Esophagus squamous epithelium (tissue), 5 donors: ENCODE measurements at places on chromosomes 12 and 14.
A peak's percentile ranks its signal among the peaks of the same experiment; 100 is the strongest.

GRCh38 chr14:105414456-105415371, 4.9 kb upstream of the MTA1 start:
- DNase-seq = no peak

- no peak for DNase-seq
Measured at GRCh38 chr14:94100847-94101246, 9.7 kb upstream of the IFI27 start.

GRCh38 chr12:112352921-112353320, 29.3 kb downstream of the HECTD4 start:
- DNase-seq = no peak

- DNase-seq = no peak
Measured at GRCh38 chr12:5022465-5023061, 21.1 kb upstream of the KCNA5 start.

GRCh38 chr12:65853489-65854157, 29.3 kb downstream of the HMGA2 start:
- DNase-seq = no peak

GRCh38 chr12:24425601-24425970, 476.1 kb upstream of the SOX5 start:
- DNase-seq = no peak

DNA sequence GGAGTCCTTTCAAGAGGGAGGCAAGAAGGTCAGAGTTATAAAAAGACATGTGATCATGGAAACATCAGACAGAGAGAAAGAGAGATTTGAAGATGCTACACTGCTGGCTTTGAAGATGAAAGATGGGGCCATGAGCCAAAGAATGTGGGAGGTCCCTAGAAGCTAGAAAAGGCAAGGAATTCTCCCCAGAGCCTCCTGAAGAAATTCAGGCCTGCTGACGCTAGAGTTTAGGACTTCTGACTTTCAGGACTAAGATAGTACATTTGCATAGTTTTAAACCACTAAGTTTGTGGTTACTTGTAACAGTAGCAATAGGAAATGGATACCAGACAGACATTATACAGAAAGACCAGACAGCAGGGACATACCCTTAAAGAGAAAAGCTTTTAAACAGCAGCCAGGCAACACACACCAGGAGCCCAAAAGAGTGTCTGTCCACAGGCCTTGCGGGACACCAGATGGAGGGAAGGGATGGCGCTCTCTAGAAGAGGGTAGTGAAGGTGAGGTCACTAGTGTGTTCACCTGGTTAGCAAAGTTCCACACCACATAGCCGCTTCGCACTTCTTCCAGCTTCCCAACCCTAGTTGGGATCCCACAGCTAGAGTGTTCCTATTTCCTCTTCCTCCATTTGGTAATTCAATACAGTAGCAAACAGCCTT, 29.7 kb upstream of the CEBPE start:
- no peak for DNase-seq

DNA sequence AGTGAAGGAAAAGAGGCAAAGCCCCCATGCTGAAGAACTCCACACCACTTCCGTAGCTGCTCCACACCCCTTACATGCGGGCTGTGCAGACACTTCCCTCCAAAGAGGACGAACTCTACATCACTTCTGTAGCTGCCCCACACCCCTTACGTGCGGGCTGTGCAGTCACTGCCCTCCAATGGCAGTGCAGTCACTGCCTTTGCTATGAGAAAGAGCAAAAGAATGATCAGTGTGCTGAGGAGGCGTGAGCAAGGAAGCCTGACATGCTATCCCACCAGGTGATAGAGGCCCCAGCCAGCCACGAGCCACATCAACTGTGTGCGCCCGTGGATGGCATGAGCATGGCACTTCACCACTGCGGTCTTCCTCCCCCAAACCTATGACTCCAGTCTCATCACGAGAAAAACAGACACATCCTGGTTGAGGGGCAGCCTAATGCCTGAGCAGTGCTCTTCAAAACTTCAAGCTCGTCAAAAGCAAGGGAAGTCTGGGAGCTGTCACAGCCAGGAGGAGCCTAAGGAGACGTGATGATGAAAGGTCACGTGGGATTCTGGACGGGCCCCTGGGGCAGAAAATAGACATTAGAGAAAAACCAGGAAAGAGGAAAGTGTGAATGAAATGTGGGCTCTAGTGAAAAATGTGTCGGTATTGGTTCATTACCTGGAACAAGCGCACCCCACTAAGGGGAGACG, 60.8 kb upstream of the C14orf180 start:
- DNase-seq = no peak

- DNase-seq = no peak
Measured at GRCh38 chr14:69850086-69850735, 29.0 kb upstream of the SMOC1 start.

DNA sequence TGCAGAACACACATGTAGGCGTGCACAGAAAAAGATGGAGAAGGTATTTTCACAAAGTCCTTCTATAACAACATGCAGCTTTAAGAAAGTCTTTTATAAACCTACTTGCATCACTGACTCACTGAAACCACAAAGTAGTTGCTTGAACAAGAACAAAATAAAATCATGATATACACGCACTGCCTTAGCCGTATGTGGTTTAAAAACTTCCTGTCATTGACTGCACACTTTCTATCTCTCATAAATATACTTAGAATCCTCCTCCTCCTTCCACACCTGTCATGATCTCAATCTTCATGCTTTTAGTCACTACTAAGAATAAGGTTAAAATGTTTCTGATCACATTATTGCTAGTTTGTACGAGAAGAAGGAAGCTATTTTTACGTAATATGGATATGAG, 31.8 kb upstream of the RAD51AP1 start:
- no peak for DNase-seq

GRCh38 chr12:68998041-68998440, 65.1 kb upstream of the CPM start:
- no peak for DNase-seq

DNA sequence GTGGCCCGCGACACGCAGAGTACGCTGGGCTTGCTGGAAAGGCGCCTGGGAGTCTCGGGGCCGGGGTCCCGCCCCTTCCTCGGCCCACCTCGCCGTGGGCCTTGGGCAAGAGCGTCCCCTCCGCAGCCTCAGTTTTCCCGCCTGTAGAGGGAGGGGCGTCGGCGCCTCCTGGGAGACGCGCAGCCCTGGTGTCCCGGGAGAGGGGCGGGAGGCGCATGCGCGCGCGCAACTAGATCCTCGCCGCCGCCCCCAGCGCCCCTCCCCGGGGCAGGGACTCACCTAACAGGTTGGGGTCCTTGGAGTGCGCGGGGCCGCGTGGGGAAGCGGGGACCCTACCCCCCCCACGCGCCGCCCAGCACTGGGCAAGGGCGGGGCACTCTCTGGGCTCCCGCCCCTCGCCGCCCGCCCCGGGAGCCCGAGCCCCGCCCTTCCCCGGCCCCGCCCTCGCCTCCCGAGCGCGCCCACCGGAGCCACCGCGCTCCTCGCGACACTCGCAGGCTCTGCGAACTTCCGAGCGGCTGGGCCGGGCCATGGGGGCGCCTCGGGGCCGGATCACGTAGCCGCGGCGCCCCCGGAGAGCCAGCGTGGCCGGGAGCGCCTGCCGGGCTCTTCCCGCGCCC, at the start of gene KIF26A:
Gene KIF26A (plus strand): TSS at position 490 of the 620 bp plus-strand sequence. CDS start 136 bp downstream, outside the sequence.
- DNase-seq = no peak

DNA sequence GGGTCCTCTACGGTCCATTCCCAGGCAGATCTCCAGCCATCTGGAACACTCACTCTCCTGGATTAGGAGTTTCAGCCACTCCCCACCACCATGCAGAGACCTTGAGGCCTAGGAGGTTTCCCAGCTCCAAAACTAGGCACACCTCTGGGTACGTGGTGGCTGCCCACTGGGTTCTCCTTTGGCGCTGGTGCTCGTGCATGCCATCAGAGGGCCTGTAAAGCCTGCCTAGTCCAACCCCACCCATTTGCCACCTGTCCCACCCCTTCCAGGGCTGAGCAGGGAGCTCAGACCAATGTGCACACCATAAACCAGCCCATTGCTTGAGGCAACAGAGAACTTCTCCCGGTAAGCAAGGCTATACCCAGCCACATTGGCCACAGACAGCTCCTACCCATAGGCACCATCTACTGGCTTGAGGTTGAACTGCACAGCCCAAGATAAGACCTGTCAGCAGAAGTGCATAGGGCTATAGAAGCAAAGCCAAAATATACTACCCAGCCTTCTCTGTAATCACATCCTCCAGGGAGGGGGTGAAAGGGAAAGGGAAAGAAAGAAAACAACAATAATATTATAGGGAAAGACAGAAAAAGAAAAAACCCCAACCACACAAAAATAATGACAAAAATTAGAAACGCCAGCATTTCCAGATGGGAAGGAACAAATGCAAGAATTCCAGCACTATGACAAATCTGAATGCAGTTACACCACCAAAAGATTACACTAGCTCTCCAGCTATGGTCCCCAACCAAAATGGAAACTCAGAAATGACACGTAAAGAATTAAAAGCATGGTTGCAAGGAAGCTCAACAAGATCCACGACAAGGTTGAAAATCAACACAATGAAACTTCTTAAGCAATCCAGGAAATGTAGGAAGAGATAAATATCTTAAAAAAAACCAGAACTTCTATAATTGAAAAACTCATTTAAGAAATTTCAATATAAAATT, 111.9 kb upstream of the CCDC175 start:
- DNase-seq = no peak

GRCh38 chr14:104169699-104170479, 31.5 kb downstream of the KIF26A start:
- DNase-seq = no peak

GRCh38 chr12:47742253-47742825, 16.3 kb downstream of the RAPGEF3 start:
- no peak for DNase-seq

- DNase-seq = peak; percentile 16
Measured at GRCh38 chr12:116358893-116359761, 81.6 kb upstream of the MED13L start.

GRCh38 chr12:38638401-38638800, 267.0 kb downstream of the CPNE8 start:
- no peak for DNase-seq

DNA sequence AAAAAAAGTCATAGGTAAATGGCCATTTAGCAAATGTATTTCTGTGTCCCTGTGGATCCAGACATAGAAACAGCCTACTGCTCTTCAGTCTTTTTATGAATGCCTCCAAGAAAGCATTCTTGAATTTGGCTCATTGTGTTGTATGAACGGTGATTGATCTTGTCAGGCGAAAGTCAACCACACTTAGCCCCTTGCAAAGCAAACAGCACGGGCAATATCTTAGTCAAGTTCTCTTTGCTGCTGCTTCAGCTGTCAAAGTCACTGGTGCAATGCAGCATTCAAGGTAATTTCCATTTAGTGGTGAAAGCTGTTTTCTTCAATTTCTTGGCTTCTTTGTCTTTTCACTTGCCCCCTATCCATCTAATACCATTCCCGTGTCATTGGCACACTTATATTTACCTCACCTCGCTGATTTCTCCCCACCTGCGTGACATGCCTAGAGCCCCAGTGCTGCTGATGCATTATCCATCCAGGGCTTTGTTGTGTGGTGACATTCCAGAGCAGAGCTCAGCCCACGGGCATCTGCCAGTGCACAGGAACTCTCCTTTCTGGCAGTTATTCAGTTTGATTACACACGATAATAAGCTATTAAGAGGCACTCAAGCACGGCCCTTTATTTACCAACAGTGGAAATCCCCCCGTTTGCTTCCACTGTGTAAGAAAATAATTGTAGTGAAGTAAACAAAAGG, 362.3 kb upstream of the NOVA1 start:
- no peak for DNase-seq

DNA sequence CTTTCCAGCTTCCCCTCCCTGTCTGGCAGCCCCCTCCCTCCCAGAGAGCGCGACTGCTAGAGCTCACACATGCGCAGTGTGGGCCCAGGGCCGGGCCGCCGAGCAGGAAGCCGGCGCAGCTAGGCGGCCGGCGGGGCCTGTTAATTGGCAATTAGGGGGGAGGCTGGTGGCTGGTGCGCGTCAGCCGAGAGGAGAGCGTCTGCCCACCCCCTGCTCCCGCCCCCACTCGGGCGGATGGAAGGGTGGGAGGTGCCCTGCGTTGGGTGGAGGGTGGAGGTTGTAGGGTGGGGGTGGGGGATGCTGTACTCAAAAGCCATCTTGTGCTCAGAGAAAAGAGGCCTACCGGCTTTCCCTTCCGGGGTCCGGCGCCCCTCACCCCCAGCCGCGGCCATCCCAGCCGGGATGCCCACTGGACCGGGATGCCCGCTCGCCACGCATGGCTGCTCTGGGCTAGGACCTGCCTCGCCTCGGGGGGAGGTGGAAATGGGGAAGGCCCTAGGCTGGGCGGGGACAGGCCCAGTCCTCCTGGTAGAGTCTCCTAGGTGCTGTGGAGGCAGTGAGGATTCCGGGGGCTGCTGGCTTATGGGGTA, 9.2 kb downstream of the HOXC8 start:
- DNase-seq = peak; percentile 21

GRCh38 chr14:64035143-64035542, 182.3 kb downstream of the SYNE2 start:
- DNase-seq = no peak

DNA sequence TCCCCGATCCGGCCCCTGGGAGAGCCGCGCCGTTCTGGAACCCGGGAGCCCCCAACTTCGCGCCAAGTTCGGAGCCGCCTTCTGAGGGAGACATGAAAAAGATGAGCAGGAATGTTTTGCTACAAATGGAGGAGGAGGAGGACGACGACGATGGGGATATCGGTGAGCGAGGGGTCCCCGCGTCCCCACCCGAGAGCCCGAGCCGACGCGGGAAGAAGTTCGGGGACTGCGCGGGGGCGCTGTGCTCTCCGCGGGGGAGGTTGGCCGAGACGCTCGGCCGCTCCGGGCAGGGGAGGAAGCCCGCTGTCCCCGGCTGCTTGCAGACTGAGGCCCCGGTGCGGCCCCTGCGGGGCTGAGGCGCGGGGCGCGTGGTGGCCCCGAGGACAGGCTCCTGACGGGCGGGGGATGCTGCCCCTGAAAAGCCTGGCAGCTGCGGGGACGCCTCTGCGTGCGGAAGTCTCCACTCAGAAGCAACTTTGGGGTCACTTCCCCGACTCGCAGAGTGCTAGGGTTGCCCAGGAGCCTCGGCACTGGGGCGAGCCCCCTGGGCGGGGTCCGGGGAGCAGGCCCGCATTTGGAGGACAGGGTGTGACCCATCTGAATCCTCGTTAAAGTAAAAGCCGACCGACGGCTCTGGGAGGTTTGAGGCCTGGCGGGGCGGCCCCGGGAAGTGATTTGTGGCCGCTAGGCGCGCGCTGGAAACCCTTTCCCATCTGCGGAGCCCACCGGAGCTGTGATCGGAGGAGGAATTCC, 511 bp downstream of the ANO6 start:
- no peak for DNase-seq

DNA sequence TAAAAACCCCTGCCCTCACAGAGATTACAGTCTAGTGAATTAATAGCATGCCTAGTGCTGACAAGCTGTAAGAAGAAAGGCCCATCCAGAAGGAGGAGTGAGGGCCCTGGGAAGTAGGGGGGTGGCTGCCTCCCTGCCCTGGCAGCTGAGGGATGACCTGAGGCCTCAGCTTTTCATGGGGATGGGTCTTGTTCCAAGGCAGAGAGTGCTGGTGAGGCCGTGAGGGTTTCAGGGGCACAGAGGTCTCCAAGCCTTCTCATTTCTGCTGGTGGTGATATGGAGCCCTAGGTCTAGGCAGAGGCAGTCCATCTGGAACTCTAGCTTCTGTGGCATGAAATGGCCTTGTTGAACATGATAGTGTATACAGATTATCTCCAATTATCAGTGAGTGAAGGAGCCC, 114.4 kb downstream of the ZFP36L1 start:
- DNase-seq = no peak

GRCh38 chr12:77076886-77077285, 11.5 kb upstream of the E2F7 start:
- DNase-seq = no peak

- no peak for DNase-seq
Measured at GRCh38 chr12:111355201-111355925, 13.5 kb downstream of the PHETA1 start.

GRCh38 chr12:52308806-52309425, 12.3 kb downstream of the KRT83 start:
- DNase-seq = no peak

GRCh38 chr12:130428116-130428515, 90.4 kb downstream of the PIWIL1 start:
- DNase-seq = no peak
